Epithelial cell of proximal tubule (primary cell): ENCODE measurements at places on chromosomes 6 and 20. TPM values are rescaled to one million over a fixed set of nuclear protein-coding genes. Genes with fewer than 3 reads are reported as not detected.
A peak's percentile ranks its signal among the peaks of the same experiment; 100 is the strongest.

Gene UFL1
- 18.0 and 18.8 TPM in 2 replicates for total RNA-seq

GRCh38 chr6:39754514-39755115 lies 29.4 kb upstream of the KIF6 start:
- no peak for DNase-seq

Gene PSORS1C2
- not detected in 2 replicates for total RNA-seq

Gene ITPA
- 68.3 and 106 TPM in 2 replicates for total RNA-seq

Gene HLA-DPA1
- 6.8 and 7.1 TPM in 2 replicates for total RNA-seq

Gene MUC22
- 0.06 TPM in 1 of 2 replicates, not detected in the other for total RNA-seq

Gene IPCEF1
- 0.36 and 0.63 TPM in 2 replicates for total RNA-seq

GRCh38 chr6:118305081-118305480 lies 243.0 kb upstream of the PLN start:
- no peak for DNase-seq

DNA sequence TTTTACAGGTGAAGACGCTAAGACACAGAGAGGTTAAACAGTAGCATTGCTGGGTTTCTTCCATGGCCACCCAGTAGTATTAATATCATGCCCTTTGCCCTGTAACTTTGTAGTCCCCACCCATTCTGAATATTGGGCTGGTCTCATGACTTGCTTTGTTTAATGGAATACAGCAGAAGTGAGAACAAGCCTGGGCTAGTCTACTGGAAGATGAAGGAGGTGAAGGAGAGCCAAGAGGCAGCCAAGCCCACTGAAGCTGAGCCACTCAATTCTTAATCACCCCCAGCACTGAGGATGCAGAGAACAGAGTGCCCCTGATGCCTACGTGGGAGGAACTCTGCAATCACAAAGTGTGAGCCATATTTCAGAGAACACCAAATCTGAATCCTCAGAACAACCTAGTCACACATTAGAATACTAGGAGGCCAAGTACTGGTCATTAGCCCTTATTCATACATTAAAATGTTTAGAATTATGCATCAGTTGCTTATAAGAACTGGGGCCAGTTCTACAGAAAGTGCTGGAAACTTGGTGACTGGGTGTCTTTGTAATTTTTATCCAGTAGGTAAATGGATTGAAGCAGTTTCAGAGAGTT lies 270.1 kb upstream of the PRND start:
- no peak for DNase-seq

DNA sequence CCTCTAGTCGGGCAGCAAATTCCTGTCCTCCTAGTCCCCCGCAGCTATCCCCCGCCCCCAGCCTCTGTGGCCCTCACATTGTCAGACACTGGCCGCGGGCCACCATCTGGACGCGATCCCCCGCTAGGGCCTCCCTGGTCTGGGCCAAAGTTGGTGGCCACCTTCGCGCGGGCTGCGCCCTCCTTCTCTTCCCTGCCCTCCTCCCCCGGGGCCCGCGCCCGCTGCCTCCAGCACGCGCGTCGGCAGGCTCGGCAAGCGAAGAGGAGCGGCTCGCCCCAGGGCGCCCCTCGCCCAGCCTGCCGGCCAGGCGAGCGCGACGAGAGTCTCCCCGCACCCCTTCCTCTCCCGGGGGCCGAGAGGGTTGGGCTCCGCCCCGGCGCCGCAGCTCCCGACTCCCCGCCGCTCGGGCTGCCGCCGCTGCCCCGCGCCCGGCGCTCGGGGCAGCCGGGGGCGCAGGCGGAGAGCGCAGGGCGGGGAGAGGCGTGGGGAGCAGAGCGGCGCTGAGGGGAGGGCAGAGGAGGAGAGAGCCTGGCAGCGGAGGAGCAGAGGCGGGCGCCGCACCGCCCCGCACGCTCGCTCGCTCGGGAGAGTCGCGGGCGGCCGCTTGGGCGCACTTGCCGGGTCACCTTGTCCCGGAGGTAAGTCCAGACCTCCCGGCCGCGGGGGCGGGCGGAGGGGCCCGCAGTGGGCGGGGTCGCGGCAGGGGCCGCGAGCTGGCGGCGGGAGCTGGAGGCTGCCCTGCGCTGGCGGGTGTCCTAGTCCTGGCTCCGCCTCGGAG lies at the start of gene SYNDIG1:
TSS of gene SYNDIG1 (plus strand) at position 514 of the 778 bp plus-strand sequence. CDS start 73,469 bp downstream, outside the sequence.
- no peak for DNase-seq

GRCh38 chr20:58470336-58471192 lies 44.6 kb downstream of the APCDD1L start:
- no peak for DNase-seq

DNA sequence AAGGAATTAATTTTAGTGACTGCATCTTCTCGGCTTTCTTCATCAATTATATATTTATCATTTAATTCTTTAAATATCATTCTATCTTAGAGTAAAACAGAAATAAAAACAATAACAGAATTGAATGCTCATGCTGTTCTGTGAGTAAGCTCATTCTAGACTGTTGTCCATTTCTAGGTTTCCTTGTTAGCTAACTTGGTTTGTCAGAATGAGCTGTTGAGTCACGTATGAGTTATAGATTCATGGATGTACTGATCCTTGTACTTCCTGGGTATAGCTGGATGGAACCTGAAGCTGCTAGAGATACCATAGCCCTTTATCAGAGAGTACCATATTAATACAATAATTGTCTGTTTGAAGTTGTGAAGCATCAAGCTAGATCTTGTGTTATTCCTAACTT lies 515.3 kb downstream of the TENT5A start:
- no peak for DNase-seq

DNA sequence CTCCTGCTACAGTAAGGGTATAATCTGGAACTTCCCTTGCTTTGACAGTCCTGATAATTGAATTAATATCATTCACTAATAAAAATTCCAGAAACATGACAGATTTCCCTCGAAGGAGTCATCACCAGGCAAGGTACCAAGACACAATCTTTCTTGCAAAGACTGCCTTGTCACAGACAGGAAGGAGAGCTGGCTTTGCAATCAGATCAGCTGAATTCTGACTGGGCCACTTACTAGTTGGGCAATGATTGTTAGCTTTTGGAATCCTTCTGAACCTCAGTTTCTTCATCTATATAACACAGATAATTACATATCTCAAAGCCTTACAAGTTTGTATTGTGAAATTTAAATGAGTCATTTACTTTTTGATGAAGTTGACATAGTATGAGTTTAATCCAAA lies 344.2 kb downstream of the RFPL4B start:
- DNase-seq: peak; percentile 20

DNA sequence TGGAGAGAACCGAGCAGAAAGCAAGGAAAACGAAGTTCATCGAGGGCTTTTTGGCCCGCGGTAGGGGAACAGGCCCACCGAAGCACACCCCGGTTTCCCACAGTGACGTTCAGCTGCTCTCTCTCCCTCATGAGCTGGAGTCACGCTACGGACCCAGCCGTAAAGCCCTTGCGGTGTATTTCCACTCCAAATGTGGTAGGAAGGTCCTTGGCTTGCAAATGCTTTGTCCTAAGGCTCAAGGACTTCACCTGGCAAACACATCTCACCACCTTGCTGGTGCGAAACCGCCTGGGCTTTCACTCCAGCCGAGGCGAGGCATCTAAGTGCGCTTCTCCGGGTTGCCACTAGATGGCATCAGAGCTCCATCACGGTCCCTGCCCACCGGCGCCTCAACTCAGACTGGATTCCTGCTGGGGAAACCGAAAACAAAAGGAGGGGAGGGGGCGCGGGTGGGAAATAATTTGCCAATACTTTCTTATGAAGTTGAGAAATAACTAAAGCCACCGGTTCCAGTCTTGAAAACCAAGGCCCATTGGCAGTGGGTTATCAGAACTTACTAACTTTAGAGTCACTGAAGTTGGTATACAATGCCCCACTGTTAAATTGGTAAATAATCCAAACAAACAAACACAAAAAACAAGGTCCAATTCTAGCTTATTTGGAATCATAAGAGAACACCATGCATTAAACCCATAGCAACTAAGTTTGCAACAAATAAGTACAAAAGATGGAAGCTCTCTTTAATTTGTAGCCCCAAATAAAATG lies 13.4 kb upstream of the FOXC1 start:
- DNase-seq: no peak

DNA sequence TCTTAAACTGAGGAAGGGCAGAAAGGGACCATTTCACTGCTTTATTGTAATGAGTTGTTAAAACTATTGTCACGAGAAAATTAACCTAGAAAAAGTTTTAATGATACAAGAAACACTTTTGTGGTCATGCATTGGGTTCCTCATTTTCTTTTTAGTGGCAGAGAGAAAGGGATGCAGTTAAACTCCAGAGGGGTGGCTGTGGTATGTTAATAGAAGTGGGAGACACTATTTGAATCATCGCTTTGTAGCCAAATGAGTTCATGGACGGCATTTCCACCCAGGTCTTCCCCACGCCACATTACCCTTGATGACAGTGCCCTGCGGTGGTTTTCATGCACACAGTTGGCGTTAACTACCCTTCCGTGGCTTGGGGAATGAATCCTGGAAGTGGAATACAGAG lies 235.6 kb downstream of the PLCB1 start:
- no peak for DNase-seq

GRCh38 chr6:35402136-35402855 lies 49.8 kb upstream of the FANCE start:
- DNase-seq: peak; percentile 95

DNA sequence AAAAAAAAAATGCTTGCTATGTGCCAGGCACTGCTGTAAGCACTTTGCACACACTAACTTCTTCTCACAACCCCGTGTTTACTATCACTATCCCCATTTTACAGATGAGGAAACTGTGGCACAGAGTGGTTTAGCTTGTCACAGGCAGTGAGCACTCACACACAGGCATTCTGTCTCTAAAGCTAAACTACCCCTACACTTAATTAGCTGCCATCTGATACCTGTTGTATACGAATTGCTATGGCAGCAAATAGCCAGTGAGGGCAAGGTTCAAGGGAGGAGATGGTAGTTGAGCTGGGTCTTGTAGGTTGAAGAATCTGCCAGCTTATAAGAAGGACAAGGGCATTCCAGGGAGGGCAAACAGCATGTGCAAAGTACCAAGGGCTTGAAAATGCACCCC lies 5.2 kb downstream of the TNNC2 start:
- DNase-seq: no peak

Gene LIN28B
- 0.07 TPM in 1 of 2 replicates, not detected in the other for total RNA-seq

Gene CYP21A2
- total RNA-seq: not detected in 2 replicates

Gene LY6G6D
- not detected in 2 replicates for total RNA-seq

DNA sequence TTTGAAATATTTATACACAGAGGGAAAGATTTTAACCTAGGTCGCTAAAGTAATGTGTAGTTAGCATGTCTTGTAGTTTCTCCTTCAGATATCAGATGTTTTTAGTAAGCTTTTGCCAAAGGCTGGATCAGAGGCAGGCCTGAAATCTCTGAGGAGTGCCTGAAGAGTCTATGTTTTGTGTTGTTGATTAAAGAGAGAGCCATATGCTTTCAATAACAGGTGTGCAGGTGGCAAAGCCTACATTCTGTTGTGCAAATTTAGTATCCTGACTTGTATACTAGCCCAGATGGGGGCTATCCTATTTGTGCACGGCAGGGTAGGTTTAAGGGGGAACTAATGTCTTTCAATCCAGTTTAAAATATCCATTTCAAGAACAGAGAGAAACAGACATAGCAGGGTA lies 167.1 kb upstream of the ATXN1 start:
- DNase-seq: no peak

GRCh38 chr6:26388014-26388413 lies 5.1 kb downstream of the BTN2A2 start:
- no peak for DNase-seq

DNA sequence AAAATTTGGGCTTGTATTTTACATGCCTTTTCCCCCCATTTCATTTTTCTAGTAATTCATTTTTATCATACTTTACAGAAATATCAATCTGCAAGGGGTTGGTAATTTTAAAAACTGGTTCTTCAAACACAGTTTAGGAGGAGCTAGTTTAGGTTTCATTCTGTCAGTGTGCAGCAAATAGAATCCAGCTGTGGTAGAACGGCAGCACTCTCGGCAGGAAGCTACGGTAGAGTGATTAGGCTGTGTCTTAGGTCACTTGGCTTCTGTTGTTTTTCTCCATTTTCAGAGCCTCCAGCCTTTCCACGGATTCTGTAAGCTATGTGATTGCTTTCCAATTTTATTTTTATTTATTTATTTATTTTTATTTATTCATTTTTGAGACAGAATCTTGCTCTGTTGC lies 32.7 kb downstream of the TLDC2 start:
- no peak for DNase-seq

GRCh38 chr6:16503241-16503775 lies 258.0 kb downstream of the ATXN1 start:
- no peak for DNase-seq
